ENCODE measurements at places on chromosomes 4 and X.

GRCh38 chr4:181702864-181703495 lies 540.2 kb upstream of the TENM3 start:
- no peak for DNase-seq

GRCh38 chrX:124346117-124346876 lies at the start of gene SH2D1A:
SH2D1A (plus strand) TSS chrX:124346563; CDS start chrX:124346643, 80 bp downstream.
- DNase-seq, result no peak

- DNase-seq, result no peak
Observed at GRCh38 chrX:150165776-150166610, 197.1 kb upstream of the MAMLD1 start.

DNA sequence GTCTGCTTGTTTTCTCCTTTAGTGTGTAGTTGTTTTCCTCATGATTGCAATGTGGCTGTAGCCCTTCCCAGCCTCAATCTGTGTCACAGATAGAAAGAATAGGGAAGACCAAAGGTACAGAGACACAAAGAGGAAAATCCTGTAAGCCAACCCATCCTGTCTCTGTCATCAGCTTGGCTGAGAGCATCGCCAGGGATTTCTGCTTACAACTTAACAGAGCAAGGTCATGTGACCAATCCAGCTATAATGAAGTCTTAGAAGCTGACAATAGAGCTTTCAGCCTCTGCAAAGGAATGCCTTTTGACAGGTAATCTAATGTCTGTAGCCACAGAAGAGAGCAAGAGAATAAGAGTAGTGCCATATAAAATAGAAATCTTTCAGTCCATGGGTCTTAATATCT lies 1598.0 kb upstream of the AGA start:
- DNase-seq, result no peak

- DNase-seq, result no peak
Observed at GRCh38 chr4:151603377-151603776, 157.4 kb downstream of the GATB start.

- DNase-seq, result no peak
Observed at GRCh38 chr4:687971-688853, 739 bp downstream of the SLC49A3 start.

DNA sequence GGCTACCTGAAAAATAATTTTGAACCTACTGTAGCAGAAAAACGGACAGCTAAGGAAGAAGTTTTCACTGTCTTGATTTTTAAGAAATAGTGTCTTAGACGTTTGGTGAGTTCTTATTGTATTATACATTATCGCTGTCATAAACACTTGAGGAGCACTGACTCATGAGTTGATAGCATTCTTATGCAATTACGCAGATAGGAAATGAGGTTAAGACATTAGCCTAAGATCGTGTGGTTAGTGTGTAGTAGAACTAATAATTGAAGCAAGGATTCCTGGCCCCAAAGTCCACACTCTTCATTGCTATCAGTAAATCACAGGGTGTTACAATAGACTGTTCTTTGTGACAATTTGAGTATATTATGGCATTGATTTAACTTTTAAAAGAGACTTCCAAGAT lies 238.1 kb downstream of the ARAP2 start:
- DNase-seq, result no peak

DNA sequence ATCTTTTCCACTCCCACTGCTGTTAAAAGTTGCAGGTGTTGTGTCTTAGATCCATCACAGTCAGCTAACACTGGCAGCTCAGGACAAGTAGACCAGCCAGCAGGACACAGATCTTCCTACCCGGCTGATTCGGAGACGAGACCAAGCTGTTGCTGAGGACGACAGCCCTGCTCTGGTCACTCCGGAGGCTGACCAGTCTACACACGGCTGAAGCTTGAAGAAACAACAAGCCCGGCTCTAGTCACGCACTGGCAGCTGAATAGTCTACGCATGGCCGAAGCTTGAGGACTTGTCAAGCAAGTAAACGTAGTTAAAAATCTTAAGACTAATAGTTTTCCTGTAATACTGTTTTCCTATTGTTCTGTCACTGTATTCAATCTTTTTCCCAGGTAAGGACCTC lies 1.8 kb downstream of the ACOX3 start:
- no peak for DNase-seq

- DNase-seq, result no peak
Observed at GRCh38 chrX:133561251-133561650, 146.0 kb upstream of the GPC4 start.

DNA sequence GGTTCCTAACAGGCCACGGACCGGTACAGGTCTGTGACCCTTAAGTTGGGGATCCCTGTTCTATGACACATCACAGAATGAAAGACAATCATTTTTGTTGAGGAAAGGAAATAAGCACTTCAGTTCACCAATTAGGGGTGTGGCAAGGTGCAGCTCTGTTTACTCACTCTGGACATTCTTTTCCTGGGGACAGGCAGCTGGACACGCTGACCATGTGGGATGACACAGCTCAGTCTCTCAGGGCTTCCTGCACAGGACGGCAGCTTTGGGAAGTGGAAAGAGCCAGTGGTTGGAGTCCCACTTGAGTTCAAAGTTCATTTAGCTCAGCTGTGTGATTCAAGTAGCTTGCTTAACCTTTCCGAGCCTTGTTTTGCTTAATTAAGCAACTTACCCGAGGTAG lies 55.7 kb downstream of the NDNF start:
- DNase-seq, result no peak

GRCh38 chrX:65874110-65874509 lies 165.8 kb downstream of the VSIG4 start:
- DNase-seq, result no peak

DNA sequence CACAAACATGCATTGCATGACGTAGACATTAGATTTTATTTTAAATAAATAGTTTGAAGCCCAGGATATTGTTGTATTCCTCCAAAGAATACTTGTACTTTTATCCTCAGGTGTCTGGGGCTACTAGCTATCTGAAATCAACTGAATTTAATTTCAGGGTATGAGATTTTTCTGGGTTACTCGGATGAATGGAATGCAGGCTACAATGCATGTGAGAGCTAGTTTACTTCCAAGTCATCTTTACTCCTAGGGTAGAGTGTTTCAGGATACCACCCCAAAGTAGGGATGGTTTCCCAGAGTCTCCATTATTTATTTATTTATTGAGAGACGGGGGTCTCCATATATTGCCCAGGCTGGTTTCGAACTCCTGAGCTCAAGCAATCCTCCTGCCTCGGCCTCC lies 66.4 kb downstream of the HPRT1 start:
- no peak for DNase-seq

- DNase-seq, result no peak
Observed at GRCh38 chrX:18146954-18147353, 73.7 kb downstream of the BEND2 start.

GRCh38 chrX:96994093-96994492 lies 110.4 kb downstream of the RPA4 start:
- no peak for DNase-seq

GRCh38 chr4:5374592-5374991 lies 323.3 kb downstream of the STK32B start:
- DNase-seq, result no peak

- DNase-seq, result no peak
Observed at GRCh38 chrX:27966955-27967354, 14.3 kb downstream of the DCAF8L1 start.

GRCh38 chr4:102139132-102139573 lies 206.1 kb downstream of the SLC39A8 start:
- DNase-seq, result no peak

DNA sequence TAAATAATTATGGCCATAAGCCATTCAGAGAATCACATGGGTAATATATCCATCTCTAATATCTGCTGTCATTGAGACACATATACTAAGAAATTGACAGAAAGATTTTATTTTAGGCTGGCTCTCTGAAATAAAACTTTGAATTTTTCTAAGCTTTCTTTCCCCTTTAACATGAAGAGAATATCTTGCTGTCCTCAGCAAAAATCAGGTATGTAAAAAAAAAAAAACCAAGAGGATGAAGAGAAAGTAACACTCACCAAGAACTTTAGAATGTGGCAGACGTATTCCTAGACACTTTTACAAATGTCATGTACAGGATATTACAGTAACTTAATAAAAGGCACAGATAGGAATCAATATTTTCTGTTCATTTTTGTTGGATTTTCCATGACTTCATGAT lies 65.8 kb downstream of the EPHA5 start:
- no peak for DNase-seq

- DNase-seq, result peak; percentile 9
Observed at GRCh38 chrX:129360175-129360574, 163.1 kb downstream of the SMARCA1 start.

- DNase-seq, result no peak
Observed at GRCh38 chr4:151690164-151690870, 70.5 kb downstream of the GATB start.

DNA sequence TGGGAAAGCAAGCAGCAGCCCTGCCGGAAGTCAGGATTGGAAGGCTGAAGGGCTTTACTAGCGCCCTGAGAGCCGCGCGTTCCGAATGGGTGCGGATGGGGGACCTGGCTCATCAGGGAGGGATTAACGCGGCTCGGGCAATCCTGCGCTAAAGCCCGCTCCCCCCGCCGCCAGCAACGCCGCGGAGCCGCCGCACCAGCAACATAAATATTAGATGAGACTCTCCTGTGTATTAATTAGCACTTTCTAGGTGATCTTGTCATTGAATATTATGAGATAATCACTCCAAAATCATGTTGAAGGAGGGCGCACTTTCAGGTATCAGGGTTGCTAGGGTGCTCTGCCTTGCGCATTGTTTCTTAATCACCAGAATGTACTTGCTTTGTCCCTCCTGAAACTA lies 357.2 kb upstream of the FAM241A start:
- no peak for DNase-seq

- DNase-seq, result no peak
Observed at GRCh38 chrX:19968276-19968675, 22.6 kb downstream of the BCLAF3 start.

DNA sequence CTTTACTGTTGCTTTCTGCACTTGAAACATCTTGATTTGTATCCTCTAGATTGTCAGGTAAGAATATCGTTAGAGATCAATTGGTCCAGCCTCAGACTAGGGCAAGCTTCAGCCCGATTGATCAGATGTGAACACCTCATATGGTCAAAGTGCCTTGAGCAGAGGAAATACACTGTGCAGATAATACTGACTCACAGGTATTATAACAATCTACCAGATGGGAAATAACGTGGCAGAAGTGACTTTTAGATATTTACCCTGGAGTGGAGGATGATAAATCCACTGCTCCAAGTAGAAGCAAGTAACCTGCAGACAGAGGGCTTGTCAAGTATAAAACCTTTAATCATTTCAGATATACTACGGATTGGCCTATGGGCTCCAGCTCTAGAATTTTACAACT lies 17.9 kb downstream of the VEGFC start:
- no peak for DNase-seq

DNA sequence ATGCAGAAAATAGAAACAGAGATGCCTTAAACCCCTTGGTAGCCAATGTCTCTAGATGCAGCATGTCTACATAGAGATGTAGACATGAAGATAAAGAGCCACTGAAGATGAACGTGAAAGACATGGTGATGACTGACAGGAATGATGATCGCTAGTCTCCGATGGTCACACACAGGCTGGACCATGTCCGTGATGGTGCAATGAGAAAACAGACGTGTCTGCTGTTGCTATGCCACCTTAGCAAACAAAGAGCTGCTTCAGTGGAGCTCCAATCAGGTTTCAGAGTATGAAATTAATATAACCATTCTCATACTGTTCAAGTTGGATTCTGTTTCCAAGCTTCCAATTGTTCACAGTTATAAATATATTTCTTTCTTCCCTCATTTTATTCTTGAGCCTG lies 256.5 kb downstream of the CAMK2D start:
- no peak for DNase-seq

DNA sequence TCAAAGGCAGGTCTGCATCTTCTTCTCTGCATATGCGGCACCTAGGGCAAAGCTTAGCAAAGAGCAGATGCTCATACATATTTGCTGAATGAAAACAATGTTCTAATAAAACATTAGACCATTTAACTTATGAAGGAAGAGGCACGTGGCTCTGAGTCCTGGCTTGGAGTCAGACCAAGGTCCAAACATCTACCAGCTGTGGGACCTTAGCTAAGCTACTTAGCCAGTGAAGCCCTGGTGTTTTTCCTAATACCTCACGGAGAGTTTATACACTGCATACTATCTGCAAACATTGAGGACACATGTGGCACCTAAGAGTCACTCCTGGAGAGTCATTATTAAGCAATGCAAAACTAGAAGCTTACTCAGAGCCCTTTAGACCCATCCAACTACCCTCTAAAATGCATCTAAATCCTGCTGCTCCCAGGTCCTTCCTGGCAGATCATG lies 9.0 kb downstream of the PDGFC start:
- no peak for DNase-seq

GRCh38 chrX:7263961-7264360 lies 116.0 kb upstream of the PUDP start:
- DNase-seq, result no peak

DNA sequence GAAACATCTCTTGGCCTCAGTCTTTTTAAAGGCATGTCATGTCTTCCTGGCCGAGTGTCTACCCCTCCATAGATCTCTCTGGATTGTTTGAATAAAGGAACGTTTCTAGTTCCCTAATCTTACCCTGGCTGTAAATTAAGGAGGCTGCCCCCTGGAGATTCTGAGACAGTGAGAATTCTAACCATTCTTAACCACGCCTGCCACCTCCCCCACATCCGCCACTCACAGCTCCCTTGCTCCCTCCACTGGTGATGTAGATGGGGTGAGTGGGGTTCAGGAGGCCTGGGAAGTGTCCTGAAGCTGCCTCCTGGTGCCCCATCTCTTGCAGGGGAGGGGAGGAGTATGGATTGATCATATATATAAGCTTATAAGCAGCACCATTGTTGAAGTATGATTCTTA lies 48.0 kb upstream of the TRIM2 start:
- DNase-seq, result no peak

- no peak for DNase-seq
Observed at GRCh38 chrX:50736656-50737055, 77.3 kb downstream of the SHROOM4 start.

DNA sequence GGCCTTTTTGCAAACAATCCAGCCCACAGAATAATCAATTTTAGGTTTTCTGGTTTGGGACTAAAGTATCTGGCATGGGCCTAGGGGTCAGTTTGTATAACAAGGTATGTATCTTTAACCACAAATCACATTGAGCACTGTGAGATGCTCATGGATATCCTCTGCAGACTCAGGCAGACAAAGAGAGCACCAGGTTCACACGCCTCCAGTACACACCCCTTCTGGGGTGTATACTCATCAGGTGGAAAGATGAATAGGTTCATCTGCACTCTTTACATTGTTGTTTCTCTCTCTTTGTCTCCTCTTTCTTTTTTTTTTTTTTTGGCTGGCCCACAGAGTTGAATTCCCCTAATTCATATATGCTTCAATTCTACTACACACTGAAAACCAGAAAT lies 21.1 kb downstream of the TEC start:
- no peak for DNase-seq

DNA sequence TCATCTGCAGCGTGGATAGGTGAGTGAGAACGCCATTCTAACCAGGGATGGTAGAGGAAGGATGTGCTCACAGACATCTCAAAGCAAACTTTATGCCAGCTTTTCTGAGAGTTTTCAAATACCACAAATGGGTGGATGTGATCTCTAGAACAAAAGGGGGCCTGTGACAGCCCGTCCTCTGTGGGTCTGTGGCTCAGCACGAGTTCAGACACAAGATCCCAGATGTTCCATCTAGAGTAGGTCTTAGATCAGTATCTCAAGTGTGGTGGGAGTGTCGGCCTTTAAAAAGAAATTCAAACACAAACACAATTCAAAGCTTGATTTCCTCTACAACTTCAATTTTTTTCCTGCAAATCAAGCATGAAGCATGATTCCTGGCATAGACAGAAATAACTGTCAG lies 22.8 kb downstream of the QDPR start:
- no peak for DNase-seq

Data from stimulated activated CD8-positive, alpha-beta memory T cell treated with anti-CD3 and anti-CD28 coated beads, Interleukin-7, amount 100 ng/mL, for 48 hours (primary cell).